Neural progenitor cell (in vitro differentiated cells): ENCODE measurements at places on chromosomes 4 and X. TPM values are rescaled to one million over a fixed set of nuclear protein-coding genes. Genes with fewer than 3 reads are reported as not detected.

SMS gene
- 105 and 142 TPM in 2 replicates for total RNA-seq

GAGE2A gene
- total RNA-seq = not detected in 2 replicates

CSN1S1 gene
- not detected in 2 replicates for total RNA-seq

GAGE12J gene
- total RNA-seq = not detected in 2 replicates

TSPAN6 gene
- total RNA-seq = 138 and 205 TPM in 2 replicates

TLR8 gene
- total RNA-seq = not detected in 2 replicates

C4orf51 gene
- not detected in 2 replicates for total RNA-seq

ANAPC10 gene
- 34.9 and 48.4 TPM in 2 replicates for total RNA-seq

IL1RAPL2 gene
- not detected in 2 replicates for total RNA-seq

- DNase-seq = no peak
These were observed 178.1 kb downstream of the MAML3 start for GRCh38 chr4:139975830-139976272.

GRCh38 chrX:134738986-134739740 is 80.9 kb upstream of the PLAC1 start:
- DNase-seq = no peak

DNA sequence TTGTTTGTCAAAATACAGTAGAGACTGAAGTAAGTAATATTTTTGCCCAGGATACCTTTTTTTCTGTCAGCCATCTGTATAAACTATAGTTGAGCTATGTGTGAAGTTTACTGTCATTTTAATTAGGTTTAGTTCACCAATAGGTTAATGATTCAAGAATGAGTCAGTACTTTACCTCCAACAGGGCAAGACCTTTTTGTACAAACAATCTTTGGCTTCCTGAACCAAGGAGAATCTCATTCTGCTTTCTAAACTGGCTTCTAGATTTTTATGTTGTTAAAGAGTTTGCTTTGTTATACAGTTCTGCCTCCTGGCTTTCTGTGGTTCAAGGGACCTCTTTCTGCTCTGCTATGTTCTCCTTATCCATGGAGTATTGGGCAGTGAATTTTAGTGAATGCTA is 412.0 kb upstream of the NR3C2 start:
- DNase-seq = no peak

DNA sequence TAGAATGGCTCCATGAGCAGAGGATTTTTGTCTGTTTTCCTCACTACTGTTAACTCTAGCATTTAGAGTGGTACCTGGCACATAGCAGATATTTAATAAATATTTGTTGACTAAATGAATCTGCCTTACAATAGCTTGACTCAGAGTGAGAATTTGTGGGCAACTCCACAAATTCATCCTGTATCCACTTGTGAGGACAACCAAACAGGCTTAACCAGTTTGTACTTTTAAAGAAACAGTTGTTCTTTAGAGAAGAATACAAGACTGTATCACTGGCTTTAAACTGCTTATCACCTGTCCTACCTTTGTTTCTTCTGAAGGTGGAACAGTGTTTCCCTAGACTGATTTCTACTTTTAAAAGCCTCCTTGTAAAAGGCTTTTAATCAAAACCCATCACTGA is 141.3 kb upstream of the SH3RF1 start:
- DNase-seq = no peak

DNA sequence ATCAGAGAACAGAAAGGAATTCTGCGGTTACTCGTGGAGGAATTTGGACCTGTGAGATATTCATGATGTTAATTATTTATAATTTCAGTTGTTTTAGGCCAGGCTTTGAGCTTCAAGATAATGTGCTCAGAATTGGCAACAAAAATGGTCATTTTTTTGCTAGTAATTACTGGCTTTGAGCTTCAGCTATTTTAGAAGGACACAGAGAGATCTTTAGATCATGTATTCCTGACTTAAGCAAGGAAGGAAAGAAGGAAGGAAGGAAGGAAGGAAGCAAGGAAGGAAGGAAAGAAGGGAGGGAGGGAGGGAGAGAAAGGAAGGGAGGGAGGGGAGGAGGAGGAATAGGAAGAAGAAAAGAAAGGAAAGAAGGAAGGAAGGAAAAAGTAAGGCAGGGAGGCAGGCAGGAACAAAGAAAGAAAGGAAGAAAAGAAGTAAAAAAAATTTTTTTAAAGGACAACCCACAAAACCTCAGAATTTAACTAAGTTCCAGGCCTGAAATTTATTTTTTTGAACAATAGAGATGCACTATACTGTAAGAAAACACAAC is 277.9 kb upstream of the KLF3 start:
- no peak for DNase-seq

DNA sequence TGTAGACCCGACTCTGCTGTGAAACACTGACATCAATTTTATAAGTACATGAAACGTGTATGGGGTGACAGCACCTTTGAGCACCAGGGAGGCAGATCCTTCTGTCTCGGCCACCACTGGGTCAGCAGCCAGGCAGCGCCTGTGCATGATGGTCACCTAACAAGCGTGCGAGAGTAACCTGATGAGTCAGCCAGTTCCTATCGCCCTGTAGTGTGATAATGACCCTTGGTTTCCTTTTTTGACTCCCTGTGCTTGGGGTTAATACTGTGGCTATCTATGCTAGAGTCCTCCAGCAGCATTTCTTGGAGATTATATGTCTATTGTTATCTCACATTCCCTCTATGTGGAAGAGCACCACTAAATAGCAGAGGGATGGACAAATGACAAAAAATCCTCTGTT is 101.6 kb downstream of the NPNT start:
- DNase-seq = no peak

DNA sequence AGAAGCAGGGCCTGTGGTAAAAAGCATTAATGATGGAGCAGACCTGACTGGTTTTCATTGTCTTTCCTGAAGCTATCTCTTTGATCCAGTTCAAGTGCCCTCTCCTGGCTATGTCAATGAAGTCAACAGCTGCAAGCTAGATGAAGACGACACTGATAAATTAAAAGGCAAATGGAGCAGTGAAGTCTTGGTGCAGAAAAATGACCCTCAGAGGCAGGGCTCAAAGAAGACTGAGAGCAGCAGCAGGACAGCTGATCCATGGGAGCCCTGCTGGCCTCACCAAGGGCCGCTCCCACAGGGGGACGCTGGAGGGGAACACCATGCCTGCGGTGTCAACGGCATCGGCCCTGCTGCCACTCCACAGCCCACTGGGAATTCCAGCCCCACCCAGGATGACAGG is 96.2 kb downstream of the RELL1 start:
- DNase-seq = no peak

DNA sequence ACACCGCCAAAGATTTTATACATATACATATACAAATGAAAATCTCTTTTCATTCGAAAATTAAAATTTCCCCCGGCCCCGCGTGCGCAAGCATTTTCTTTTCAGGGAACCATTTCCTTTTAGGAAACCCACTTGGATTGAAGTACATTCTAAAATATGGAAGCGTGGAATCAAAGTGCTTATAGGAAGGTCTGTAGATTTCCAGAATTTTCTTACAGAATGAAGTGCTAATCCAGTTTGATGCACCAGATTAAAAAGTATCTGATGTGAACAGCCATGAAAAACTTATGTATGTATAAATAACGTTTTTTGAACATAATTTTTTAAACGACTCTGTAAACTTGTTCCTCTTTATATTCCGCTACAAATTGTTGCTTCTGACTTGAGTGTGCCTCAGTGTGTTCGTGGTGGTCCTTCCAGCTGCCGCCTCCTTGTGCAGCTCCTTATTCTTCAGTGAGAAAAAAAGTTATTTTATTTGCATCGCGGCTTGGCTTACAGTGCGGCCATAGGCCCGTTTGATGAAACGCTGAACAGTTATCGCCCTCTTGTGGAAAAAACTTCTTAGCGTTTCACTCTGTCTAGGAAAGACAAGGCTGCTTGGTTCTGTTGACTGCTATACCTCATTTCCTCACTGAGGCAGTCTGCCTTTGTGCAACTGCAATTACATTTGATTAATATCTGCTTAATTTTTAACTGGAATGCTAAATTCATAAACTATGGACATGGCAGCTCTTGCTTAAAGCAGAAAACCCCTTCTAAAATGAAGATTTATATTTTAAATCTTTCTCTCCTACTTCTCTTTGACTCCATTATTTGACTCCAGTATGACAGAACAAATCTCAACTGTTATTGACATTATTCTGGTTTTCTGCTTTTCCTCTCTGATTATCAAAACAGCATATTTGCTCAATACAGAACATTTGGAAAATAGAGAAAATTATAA is 4.7 kb upstream of the NKX6-1 start:
- peak; percentile 90 for DNase-seq

GRCh38 chr4:143559757-143560147 is 46.2 kb downstream of the SMARCA5 start:
- DNase-seq = no peak

- DNase-seq = peak; percentile 54
These were observed 214.1 kb upstream of the ATP6AP2 start for GRCh38 chrX:40366661-40367060.

- no peak for DNase-seq
These were observed 2.4 kb downstream of the MAGEA12 start for GRCh38 chrX:152735860-152736511.

DNA sequence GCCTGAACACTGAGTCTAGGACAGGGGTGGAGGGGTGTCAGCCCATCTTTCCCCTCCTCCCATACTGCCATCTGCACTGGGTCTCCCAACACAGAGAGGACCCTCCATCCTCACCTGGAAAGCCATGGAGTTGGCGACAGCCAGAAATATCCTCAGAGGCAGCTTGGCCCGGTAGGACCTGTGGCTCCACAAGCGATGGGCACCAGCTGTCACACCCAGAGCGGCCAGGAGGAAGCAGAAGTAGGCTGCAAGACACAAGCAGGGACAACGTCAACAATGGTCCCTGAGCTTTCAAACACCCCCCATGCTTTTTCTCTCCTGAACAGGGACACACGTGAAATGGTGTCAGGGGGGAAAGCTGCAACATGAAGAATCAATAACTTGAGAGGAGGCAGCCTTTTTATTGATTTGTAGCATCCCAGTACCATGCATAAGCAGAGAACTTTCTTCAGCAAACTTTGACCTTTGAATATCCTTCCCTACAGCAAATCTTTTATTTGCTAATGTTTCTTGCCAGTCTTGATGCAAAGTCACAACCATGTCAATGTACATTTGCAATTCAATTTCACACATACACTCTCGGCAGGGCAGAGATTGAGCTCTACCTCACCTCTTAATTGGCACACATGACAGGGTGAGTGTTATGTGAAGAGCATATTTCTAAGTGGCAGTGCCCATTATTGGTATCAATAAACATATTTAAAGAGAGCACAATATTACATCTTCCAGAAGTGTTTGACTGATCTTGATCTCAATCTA is 93.2 kb downstream of the SCD5 start:
- DNase-seq = no peak

DNA sequence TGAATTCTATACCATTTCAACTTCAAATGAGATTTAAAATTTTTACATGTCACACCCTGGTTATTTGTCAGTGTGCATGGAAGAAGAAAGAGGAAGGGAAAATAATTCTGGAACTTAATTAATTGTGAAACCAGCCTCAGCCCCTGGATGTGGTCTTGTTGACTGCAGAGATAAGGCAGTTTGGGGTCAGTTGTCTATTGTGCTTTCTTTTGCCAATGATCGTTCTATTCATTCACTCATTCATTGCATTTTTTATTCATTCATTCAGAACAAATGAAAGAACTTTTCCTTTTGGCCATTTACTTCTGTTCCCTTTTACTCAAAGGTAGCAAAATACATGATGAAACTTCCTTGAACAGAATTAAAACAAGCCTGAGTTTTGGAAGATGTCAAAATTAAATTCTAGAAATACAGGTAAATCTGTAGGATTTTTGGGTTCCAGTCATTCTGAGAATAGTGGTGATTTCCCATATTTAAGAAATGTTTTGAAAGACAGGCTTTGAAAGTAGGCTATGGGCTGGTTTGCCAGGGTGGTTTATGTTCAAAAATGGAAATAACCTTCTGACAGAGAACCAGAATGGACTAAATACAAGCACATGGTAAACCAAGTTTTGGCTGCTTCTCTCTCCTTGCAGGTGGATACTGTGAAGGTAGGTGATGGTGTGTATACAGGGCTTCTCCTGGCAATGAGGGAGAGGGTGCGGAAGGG is 35.7 kb downstream of the PARM1 start:
- no peak for DNase-seq

- DNase-seq = no peak
These were observed 337.7 kb upstream of the CTSO start for GRCh38 chr4:156291317-156291716.

GRCh38 chr4:48315728-48316630 is 25.4 kb upstream of the SLAIN2 start:
- peak; percentile 58 for DNase-seq

GRCh38 chr4:185217408-185217975 is 8.1 kb downstream of the SNX25 start:
- no peak for DNase-seq

DNA sequence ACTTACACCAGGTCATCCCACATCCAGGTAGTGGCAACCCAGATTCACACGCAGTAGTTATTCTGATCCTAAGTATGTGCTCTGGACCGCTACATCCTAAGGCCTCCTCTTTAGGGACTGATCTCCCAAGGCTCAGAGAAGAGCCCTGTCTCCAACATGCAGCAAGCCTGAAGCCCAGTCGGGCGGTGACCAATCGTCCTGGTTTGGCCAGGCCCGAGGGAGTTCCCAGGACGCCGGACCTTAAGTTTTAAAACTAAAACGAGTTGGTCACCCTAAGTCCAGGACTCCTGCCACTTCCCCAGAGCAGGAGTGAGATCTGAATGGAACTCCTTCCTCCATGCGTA is 385 bp downstream of the LYAR start:
- no peak for DNase-seq

GRCh38 chr4:37628977-37629609 is 57.1 kb downstream of the RELL1 start:
- no peak for DNase-seq

DNA sequence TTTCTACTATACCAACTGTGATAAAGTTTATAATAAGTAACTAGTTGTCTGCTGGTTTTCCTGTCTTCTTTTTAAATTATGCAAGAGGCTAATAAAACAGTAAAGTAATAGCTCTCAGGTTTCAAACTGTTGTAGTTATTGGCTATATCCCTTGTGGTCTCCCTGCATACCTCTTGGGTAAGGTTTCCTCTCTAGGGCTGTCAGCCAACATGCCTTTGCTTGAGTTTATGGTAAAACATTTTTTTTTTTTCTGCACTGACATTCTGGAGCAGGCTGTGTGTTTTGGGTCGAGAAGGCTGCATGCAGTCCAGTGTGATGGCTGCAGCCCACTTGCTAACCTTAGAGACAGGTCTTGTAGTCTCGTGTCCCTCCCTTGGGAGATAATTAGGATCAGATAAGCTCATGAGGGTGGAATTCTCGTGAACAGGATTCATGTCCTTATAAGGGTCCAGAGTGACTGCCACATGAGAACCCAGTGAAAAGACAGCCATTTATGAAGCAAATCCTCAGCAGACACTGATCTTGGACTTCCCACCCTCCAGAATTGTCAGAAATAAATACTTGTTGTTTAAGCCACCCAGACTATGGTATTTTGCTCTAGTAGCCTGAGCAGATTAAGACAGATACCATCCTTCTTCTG is 831.2 kb downstream of the CCSER1 start:
- DNase-seq = no peak
